Peyer's patch (tissue), 4 donors: ENCODE measurements at places on chromosomes 4 and X.

DNA sequence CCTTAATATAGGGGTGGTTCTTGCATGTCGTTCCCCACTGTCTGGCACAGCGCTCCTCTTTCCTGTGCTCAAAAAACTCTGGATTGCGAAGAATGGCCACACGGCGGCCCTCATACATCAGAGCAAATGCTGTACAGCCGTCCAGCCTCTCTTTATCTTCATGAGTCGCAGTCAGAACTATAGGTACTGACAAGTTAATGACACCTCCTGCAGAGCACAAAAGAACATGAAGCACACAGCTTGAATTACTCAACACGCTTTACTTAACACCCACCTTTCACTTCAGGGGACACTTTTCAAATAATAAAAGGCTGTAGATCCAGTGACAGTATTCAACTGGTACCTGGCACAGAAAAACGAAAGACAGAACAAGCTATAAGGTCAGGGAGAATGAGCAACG lies 65.3 kb downstream of the PAPSS1 start:
- no peak for DNase-seq

DNA sequence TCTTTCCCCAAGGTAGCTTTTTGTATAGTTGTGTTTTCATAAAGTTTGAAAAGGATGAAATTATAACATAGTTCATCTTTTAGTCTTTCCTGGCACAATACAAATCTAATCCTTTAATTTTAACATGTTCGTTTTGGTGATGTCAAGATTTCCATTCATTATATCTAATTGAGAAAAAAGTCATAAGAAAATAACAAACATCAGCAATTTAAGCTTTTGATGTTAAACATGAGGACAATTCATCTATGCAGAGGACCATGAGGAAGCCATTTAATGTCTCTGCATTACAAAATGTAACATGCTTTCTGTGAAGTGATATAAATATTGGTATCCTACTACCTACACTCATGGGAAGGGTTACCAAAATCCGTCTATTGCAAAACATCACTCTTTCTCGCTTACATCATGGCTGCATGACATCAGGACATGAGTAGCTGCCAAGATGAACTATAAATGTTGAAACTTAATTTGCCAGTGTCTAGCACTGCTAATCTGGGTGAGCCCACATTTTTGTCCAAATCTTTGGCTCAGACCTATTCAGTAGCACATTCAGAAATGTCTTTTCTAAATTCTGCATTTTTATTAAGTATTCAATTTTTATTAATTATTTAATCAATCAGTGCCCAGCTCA lies 9.5 kb downstream of the EPGN start:
- DNase-seq: no peak

- DNase-seq: no peak
Measured at GRCh38 chr4:52102587-52102986, 51.5 kb downstream of the SPATA18 start.

GRCh38 chrX:153944140-153944799 lies at the start of gene RENBP:
TSS of gene RENBP (minus strand) at chrX:153944643. CDS start at chrX:153944610, 33 bp downstream.
- peak; percentile 63 for DNase-seq

GRCh38 chr4:121943941-121944340 lies 7.9 kb downstream of the TRPC3 start:
- DNase-seq: no peak
